ENCODE measurements at places on chromosomes 3 and 15.

GRCh38 chr15:77387365-77388105, 32.4 kb downstream of the PEAK1 start:
- no peak for DNase-seq

GRCh38 chr15:83114856-83115255, 7.4 kb downstream of the TM6SF1 start:
- DNase-seq = no peak

GRCh38 chr3:123553536-123553935, 31.3 kb downstream of the HACD2 start:
- no peak for DNase-seq

GRCh38 chr3:180973543-180973942, 16.0 kb downstream of the DNAJC19 start:
- no peak for DNase-seq

- DNase-seq = no peak
Measured at GRCh38 chr3:129365296-129366136, 62.9 kb downstream of the EFCAB12 start.

DNA sequence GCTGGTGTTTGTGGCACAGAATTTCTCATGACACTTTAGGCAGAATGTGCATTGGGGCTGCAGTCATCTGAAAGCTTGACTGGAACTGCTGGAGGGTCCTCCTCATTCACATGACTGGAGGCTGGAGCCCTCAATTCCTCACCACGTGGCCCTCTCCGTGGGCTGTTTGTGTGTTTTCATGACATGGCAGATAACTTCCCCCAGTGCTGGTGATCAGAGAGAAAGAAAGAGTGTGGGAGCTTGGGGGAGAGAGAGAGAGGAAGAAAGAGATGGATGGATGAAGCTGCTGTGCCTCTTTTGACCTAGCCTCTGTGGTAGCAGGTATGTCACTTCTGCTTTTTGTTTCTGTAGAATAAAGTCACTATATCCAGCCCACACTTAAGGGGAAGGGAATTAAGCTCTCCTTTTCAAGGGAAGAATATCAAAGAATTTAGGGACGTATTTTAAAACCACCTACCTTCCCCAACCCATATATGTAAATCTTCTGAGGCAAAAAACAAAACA, 169.6 kb upstream of the IL12A start:
- DNase-seq = no peak

DNA sequence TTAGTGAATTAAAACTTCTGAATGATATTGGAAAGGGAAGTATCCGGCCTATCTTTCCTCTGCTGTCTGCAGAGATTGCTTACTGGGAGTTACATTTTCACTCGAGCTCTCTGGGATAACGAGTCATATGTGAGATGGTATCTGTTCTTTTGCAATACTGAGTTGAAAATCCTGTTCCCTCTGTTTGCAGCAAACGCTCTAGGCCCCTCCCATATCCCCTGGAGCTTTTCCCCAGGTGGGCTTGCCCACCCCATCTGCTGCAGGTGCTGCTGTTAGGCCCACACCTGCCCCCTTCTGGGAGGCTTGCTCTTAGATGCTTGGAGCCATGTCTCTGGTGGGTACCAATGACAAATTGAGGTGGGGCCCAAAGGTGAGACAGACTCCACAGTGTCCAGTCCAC, 42.7 kb upstream of the MTMR10 start:
- no peak for DNase-seq

DNA sequence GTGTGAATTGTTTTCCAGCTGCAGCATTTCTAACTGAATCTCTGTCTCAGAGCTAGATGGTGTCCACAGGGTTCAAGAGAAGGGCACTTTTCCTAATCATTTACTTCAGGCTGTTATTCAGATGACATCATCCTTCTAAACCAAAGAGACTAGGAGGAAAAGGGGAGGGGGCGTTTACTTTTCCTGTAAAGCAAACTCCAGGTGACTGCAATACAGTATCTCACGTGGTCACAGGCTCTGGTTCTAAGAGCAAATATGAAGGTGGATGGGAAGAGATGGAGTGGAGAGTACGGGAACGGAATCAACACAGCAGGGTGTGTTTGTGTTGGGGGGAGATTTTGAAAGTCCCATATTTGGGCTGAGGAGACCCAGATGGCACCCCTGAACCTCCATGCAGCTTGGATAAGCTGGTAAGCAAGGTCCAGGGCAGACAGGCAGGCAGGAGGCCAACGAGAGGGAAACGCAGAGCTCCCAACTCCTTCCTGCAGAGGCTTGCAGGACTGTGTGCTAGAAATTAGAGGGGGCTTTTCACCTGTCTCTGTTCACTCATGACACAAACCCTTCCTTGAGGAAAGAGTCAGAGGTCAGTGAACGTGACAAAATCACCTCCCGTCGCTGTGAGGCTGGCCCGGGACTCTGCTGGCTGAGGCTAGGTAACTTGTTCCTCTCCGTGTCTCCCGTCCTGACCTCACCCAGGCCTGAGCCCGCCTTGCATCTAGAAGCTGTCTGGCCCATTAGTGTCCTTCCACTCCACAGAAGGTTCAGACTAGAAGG, 151.2 kb downstream of the OPA1 start:
- DNase-seq = no peak

DNA sequence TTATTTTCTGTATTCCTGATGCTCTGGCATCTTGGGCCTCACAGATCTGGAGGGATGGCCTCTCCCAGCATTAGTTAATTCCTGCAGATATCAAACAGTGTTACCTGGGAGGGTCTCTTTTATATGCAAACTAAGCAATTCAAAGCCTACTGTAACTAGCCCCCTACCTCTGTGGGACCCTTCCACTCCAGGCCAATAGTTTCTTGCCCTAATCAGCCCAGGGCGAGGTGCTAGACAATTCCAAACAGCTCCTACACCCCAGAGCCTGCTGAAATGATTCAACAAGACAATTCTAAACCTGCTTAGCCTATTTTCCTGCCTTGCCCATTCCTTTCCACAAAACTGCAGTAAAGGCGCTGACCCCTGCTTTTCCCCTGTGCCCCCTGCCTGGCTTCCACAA, 106.6 kb upstream of the IGSF10 start:
- no peak for DNase-seq

- no peak for DNase-seq
Measured at GRCh38 chr3:80190051-80190450, 422.3 kb upstream of the ROBO1 start.

DNA sequence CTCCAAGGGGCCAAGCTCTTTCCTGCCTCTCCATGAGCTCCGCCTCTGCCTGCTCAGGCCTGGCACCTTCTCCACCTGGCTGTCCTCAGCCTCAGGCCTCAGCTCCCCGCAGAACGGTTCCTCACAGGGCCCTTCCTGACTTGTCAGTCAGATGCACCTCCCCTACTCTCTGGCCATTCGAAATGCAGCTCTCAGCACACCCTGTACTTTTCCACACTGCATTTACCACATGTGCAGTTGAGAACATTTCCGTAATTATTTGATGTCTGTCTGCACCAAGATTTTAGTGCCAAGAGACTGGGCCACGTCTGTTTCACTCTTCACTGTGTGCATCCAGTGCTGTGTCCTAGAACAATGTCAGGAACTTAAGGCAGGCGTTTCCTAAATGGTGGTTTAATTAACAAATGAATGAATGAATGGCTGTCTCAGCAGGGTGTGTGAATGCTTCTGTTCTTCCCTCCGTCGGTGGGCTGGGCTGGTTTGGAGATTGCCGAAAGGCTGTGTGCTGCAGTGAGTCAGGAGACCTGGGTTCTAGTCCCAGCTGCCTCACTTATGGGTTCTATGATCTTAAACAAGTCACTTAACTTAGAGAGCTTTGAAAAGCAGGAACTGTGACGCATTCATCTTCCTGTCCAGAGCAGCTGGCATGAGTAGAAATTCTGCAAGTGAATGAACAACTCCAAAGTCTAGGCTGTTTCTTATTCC, 5.4 kb downstream of the MUC4 start:
- DNase-seq = no peak

- no peak for DNase-seq
Measured at GRCh38 chr3:112904786-112905185, 58.1 kb upstream of the CD200R1L start.
